ENCODE measurements at places on chromosomes 2 and 18.
A peak's percentile ranks its signal among the peaks of the same experiment; 100 is the strongest.

GRCh38 chr2:157158111-157158510, 99.4 kb upstream of the GALNT5 start:
- DNase-seq: no peak

DNA sequence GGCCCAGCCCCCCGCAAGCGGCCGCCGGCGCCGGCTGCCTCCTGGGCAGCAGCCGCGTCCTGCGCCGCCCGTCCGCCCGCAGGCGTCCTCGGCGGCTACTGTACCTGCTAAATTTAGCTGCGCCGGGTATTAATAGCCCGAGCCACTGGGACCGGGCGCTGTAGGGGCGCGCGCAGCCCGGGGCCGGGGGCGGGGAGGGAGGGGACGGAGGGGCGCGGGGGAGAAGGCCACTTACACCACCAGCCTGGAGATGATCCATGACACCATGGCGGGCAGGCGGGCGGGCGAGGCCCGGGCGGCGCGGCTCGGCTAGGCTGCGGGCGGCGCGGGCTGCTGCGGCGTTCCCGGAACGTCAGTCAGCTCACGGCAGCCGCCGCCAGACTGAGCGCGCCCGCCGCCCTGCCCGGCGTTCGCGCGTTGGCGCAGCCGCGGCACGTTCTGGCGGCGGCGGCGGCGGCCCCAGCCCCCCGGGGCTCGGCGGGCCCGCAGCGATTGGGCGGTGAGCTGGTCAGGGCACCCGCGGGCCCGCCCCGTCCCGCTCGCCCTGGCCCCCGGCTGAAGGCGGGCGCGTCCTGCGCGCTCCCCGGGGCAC, at the start of gene REEP1:
TSS of gene REEP1 (minus strand) at position 383 of the 592 bp plus-strand sequence. CDS start at position 267, 116 bp downstream.
- peak; percentile 4 for DNase-seq

GRCh38 chr2:60512641-60513040, 40.8 kb downstream of the BCL11A start:
- no peak for DNase-seq

DNA sequence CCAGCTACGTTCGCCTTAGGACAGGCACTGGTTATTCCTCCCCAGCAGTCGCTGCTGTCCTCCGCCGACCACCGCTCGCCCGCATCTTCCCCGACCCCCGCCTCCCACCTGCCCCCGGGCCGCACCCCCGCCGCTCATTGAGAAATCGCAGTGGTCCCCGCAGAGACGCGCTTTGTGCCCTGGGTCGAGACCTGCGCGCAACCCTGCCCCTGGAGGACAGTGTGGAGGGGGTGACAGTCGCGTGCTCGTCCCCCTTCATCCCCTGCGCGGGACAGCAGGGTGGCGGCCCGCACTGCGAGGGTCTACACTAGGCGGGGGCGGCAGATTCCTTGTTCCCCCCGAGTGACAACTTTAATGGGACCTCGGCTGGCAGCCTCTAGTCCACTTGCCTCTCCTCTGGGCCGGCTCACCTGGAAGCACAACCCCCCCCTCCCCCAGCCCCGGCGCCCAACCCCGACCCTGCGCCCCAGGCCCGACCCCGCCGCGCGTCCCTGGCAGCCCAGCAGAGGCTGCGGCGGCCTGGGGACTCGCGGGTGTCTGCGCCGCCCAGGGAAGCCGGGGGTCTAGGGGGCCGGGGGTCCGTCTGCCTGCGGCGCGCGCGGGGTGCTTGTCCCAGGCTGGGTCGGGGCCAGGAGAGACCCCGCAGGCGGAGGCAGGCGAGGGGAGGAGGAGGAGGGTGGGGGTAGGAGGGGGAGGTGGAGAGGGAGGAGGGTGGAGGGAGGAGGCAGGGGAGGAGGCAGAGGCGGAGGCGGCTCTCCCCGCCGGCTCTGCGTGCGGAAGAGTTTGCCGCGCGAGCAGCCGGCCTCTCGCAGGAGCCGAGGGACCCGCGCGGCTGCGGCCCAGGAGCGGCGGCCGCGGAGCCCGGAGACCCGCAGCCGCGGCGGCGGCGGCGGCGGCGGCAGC, at the start of gene NPAS2:
TSS of gene NPAS2 (plus strand) at position 770 of the 903 bp plus-strand sequence. CDS start 84,616 bp downstream, outside the sequence.
- DNase-seq: no peak

- no peak for DNase-seq
These were observed 12.1 kb upstream of the COPS8 start for GRCh38 chr2:237073552-237073951.

DNA sequence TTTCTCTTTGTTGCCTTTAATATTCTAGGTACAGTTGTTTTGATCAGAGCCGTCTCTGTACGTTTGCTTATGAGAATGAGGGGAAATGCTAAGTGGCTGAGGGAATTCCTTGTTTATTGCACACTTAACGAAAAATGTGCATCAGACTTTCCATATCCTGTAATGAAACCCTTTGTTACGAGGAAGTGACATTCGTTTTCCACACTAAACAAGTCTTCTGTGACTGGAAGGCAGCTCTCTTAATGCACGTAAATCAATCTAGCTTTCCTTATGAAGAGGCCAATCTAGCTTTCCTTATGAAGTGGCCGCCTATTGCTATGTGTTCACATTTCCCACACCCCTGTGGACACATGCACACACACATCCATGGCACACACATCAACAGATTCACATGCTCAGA, 186.2 kb downstream of the SNTG2 start:
- DNase-seq: no peak

- DNase-seq: no peak
These were observed 177.0 kb downstream of the CTIF start for GRCh38 chr18:48715711-48716361.

GRCh38 chr2:63875131-63875527, 33.4 kb downstream of the UGP2 start:
- DNase-seq: no peak

DNA sequence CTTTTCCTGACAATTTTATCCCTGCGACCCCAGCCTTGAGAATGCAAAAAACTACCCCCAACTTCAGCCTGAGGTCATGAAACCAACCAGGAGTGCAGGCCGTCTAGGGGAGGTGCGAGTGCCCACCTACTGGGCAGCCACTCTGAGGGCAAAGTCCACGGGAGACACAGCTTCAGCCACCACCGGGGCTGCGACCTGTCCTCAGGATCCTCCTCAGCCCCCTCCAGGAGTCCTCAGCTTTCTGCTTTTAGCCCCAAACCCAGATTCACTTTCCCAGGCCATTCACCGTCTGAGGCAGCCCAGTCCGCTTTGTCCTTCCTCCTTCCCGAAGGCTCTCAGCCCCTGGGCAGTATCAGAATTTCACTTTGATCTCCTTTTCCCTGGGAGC, 210.2 kb upstream of the TNP1 start:
- no peak for DNase-seq

GRCh38 chr18:14933964-14934363, 186.0 kb downstream of the ANKRD30B start:
- no peak for DNase-seq

DNA sequence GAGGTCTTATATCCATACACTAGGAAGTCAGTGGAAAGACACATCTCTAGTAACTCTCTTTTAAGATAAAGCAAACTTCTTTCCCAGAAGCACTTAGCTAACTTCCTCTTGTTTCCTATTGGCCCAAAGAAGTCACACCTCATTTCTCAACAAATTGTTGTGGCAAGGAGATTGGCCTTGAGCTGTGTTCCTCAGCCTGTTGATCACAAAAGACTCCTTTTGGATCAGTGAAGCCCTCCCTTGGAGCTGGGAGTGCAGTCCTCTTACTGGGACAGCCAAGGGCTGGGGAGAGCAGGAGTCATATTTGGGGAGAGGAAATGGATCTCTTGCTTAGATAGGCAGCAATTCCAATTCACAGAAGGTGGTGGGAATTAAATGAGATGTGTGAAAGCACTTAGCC, 51.2 kb upstream of the DAPL1 start:
- no peak for DNase-seq

- DNase-seq: no peak
These were observed 889.1 kb upstream of the ZEB2 start for GRCh38 chr2:145408980-145409379.

DNA sequence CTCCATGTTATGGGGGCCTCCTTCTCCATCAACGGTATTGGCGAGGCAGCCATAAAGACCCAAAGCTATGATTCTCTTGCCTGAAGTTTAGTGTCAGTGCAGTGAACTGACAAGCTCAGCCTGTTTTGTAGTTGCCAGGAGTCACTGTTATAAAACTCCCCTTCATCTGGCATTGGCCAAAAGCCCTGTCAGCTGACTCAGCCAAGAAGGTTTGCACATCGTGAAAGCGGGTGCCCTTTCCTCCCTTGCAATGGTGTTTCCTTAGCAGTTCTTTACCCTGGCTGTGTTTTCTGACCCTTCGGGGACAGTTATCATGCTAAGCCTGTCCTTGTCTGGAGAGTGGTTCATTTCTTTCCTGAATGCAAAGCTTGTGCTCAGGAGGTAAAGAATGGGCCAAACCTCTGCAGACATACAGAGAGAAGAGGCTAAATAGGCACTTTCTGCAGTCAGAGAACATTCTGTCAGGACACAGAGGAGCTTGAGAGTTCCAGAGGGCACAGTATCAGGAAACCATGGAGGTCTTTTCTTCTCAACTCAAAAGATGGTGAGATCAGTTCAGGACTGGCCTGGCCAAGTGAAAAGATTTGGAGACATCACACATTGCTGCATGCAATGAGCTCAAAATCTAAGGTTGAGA, 414.2 kb downstream of the ZNF521 start:
- DNase-seq: no peak

DNA sequence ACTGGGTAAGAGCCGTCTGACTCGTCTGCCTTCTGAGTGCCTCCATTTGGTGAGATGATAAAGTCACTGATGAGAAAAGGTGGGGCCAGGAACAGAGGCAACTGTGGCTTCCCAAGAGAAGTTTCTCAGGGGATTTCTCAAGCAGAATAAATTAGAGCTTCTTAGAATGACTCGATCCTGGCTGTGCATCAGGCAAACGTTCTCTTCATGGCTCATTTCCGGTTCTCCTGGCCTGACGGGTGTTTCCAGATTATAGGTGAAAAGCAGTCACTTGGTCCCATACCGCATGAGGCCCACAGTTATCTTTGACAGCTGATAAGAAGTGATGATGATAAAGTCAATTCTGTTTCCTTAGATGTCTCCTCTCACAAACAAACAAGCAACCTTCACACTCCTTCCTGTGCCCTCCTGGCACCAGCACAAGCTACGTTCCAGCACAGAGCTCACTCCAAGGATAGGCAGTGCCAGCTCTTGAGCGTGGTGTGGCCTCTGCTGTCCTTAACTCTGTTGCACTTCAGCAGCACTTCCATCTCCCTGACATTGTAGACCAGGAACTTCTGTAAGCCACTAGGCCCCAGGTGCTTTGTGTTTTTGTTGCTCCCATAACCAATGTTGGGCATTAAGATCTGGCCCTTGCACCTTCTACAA, 37.8 kb upstream of the KCNF1 start:
- no peak for DNase-seq

All from activated T-cell treated with anti-CD3 and anti-CD28 coated beads for 24 hours (primary cell).